SK-MEL-5 (cell line): ENCODE measurements at places on chromosomes 1 and 21. TPM values are rescaled to one million over a fixed set of nuclear protein-coding genes. Genes with fewer than 3 reads are reported as not detected.

Gene SRGAP2
- 38.9 and 55.3 TPM in 2 replicates for total RNA-seq

Gene VHLL
- total RNA-seq = 0.27 TPM in 1 of 2 replicates, not detected in the other

Gene SRGAP2C
- total RNA-seq = 35.2 and 37.3 TPM in 2 replicates

Gene S100A14
- not detected in 2 replicates for total RNA-seq

Gene GNG12
- 352 and 360 TPM in 2 replicates for total RNA-seq

Gene EVI5
- total RNA-seq = 20.7 and 25.7 TPM in 2 replicates

Gene RPTN
- total RNA-seq = not detected in 2 replicates

Gene HAO2
- total RNA-seq = 0.21 and 0.43 TPM in 2 replicates
